A549 (cell line): ENCODE measurements at places on chromosomes 3 and 15.

- no peak for DNase-seq
Measured at GRCh38 chr15:37771465-37771864, 163.0 kb upstream of the TMCO5A start.

GRCh38 chr3:129424185-129424841 lies 4.1 kb downstream of the EFCAB12 start:
- peak; percentile 71 for DNase-seq

DNA sequence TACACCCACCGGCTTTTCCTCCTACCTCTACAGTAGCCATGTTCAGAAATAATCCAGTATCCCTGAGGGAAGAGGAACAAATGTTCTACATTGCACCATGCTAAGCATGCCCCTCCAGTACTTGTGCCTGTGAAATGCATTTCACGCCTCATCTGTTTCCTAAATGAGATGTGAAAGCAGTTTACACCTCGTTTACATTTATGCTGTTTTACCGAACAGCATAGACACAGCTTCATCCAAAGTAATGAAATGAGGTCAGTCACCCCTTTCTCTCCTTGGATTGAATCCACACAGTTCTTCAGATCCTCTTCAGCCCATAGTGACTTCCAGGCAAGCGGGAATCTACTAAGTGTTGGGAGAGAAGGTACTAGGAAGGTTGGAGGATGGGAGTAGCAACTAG lies 514.3 kb downstream of the PDCD6IP start:
- DNase-seq = no peak

- peak; percentile 57 for DNase-seq
Measured at GRCh38 chr15:88834211-88834812, 31.1 kb downstream of the ACAN start.

GRCh38 chr3:153373606-153374005 lies 211.6 kb downstream of the RAP2B start:
- DNase-seq = no peak

- DNase-seq = no peak
Measured at GRCh38 chr3:94614192-94614591, 551.3 kb downstream of the NSUN3 start.

- peak; percentile 84 for DNase-seq
Measured at GRCh38 chr3:184513276-184514170, 48.1 kb upstream of the EPHB3 start.

DNA sequence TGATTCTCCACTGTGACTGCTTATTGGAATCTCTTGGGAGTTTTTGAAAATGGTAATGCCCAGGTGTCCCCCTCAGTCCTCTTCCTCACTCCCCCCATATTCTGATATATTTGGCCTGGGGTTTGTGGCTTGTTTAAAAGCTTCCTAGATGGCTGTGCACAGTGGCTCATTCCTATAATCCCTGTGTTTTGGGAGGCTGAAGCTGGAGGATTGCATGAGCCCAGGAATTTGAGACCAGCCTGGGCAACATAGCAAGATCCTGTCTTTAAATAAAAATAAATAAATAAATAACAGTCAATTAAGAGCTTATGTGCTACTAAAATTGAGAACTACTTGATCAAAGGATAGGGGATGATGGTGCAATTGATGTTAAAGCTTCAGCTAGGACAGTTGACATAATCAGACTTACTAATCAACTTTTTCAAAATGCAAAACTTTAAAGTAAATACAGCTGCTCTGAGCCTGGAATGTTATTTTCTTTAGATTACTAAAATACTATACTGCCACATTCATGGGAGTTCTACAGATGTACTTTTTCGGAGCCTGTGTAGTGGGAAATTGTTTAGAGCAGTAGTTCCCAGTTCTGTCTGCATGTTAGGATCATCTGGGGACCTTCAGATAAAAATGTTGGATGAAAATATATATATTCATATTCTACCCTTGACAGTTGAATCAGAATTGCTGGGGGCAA lies 33.4 kb downstream of the ARIH1 start:
- no peak for DNase-seq

- no peak for DNase-seq
Measured at GRCh38 chr3:65810302-65810701, 228.4 kb downstream of the MAGI1 start.

GRCh38 chr3:148998297-148998696 lies 7.0 kb downstream of the GYG1 start:
- no peak for DNase-seq

DNA sequence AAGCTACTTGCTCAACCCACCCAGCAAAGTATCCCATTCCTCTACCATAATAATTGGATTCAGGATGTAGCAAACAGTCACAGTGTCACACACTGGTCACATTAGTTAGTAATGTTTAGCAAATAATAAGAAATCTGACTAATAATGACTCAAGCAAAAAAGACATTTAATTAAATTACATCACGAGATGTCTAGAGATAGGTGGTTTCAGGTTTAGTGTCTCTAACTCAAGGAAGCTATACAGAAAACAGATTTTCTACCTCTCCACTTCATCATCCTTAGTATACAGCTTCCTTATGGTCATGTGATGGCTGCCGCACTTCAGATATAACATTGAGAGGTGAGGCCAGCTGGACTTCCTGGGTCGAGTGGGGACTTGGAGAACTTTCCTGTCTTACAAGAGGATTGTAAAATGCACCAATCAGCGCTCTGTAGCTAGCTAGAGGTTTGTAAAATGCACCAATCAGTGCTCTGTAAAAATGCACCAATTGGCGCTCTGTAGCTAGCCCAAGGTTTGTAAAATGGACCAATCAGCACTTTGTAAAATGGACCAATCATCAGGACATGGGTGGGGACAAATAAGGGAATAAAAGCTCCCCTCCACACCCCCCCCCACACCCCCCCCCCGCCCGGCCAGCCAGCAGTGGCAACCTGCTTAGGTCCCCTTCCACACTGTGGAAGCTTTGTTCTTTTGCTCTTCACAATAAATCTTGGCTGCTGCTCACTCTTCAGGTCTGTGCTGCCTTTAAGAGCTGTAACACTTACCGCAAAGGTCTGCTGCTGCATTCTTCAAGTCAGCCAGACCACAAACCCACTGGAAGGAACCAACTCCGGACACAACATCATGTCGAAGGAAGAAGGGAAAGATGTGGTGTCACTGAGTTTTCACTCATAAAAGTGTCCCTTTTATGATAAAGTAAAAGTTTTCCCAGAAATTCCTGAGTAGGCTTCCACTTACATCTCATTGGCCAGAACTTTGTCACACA lies 24.9 kb upstream of the ARPIN start:
- DNase-seq = no peak

DNA sequence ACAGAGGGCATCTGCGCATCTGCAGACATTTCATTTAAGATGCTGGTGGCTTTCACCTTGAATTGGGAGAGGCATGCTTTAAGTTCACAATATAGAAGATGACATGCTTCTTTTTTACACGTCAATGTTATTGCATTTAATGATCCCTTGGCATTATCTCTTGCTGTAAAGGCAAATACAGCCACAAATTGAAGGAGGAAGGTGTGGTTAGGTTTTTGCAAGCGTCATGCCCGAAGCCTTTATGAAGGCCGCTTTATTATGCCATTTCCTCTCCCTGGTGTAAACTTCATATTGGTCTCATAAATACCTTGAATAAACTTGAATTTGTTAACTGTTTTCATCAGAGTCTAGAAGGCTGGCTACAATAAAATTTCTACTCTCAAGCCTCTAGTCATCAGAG lies 212.7 kb downstream of the PDZRN3 start:
- DNase-seq = no peak

DNA sequence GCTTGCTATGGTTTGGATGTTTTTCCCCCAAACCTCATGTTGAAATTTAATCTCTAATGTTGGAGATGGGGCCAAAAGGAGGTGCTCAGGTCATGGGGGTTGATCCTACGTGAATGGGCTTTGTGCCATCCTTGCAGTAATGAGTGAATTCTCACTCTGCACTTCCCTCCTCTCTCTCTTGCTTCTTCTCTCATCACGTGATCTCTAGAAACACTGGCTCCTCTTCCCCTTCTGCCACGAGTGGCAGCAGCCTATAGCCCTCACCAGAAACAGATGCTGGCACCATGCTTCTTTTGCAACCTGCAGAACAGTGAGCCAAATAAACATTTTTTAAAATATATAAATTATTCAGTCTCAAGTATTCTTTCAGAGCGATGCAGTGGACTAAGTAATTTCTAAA lies 13.3 kb upstream of the PLSCR1 start:
- DNase-seq = no peak

DNA sequence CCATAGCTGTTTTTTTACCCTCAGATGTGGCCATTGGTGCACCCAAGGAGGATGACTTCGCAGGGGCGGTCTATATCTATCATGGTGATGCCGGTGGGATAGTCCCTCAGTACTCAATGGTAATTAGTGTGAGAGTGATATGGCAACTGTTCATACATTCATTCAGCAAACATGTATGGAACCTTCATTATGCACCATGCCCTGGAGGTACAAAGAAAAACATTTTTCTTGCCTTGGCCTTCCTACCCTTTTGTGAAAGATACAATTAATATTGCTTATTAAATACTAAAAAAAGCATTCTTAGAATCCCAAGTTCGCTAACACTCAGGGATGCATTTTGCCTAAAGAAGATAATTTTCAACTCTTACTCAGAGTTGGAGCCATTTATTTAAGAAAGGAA lies 342.4 kb upstream of the CTDSPL start:
- no peak for DNase-seq

DNA sequence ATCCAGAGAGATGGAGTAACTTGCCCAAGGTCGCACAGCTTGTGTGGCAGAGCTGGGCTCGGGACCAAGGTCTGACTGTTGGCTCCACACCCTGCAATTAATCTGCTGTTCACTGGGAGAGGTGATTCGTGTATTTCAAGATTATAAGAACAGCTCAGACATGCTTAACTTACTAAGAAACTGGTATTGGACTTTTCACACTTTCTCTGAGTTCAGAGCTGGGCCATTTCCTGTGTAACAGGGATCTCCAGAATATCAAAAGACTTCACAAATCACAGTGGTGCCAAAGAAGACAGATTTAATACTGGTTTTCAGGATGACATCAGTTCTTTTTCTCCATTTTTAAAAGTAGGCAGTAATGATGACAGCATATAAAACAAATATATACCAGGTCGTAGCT lies 156.8 kb upstream of the UBE2E1 start:
- DNase-seq = no peak

DNA sequence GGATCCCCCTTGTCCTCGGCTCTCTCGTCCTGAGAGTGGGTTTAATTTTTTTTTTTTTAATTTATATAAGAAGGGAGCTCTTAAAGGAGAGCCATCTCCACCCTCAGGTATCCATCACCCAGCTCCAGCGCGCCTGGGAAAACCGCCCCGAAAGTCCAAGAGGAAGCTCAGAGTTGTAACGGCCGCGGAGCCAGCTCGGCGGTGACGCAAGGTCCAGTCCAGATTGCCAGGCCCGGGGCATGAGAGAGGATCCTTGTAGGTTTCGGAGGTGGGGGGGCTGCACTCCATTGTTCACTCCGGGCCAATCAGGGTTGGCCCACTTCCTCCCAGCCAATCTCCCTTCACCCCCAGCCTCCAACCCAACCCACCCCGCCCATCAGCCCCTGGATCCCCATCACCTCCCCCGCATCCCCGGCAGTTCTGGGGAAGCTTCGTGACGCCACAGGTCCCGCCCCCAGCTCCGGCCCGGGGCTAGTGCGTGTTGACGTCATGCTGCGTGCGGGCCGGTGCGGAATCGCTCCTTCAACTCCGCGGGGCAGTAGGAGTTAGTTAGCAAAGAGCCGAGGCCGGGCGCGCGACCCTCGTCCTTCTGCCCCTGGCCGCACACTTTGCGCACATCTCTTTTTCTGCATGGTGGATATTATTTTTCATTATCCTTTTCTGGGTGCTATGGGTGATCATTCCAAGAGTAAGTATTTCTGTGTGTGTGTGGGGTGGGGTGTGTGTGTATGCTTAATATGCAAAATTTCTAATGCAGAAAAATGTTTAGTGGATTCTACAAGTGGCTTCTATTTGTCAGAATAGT lies at the start of gene ISL2:
Gene ISL2 (plus strand): TSS at position 520 of the 805 bp plus-strand sequence. CDS start 111 bp downstream, at position 631.
- peak; percentile 100 for DNase-seq

GRCh38 chr3:127678611-127679533 lies 6.1 kb downstream of the ABTB1 start:
- no peak for DNase-seq

DNA sequence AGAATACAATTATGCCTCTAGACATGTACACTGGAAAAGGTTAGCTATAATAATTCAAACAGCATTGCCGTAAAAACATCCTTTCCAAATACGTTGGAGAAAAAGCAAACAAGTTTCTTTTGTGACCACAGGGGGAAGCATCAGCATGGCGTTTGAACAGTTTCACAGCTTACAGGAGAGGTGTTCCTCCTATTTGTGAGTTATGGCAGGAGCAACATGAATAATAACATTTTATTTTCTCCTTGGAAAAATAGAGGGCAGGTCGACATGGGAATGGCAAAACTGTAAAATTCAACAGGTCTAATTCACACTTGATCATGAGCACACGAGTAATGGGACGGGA lies 39.7 kb upstream of the GADL1 start:
- DNase-seq = peak; percentile 55

GRCh38 chr3:25151281-25151902 lies 276.7 kb upstream of the RARB start:
- no peak for DNase-seq

GRCh38 chr3:134307425-134307824 lies 56.8 kb upstream of the RYK start:
- no peak for DNase-seq

GRCh38 chr3:169288553-169288952 lies 375.0 kb downstream of the MECOM start:
- no peak for DNase-seq

DNA sequence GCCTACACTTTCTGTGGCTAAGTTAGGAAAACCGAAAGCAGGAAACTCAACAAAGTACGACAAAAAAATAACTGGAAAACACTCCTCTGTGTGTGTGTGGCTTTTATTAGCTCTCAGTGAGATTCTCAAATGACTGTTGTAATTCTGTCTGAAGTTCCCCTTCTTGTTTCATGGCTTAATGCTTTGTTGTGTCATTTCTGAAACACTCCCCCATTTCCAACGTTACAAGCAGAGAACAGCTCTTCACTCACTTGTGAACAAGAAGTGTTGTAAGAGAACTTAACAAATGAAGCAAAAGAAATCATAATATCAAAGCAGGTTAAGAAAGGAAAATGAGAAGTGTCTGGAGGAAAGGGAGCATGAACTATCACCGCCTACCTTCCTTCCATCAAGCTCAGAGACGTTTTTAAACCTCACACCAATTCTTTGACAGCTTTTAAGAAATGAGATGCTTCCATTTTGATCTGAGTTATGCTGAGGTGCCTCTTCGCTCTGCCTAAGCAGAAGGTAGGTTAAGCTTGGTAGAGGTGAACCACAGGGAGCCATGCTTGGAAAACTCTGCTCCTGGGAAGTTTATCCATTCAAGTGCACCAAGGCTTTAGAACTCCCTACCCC lies 12.4 kb upstream of the SEC62 start:
- no peak for DNase-seq

DNA sequence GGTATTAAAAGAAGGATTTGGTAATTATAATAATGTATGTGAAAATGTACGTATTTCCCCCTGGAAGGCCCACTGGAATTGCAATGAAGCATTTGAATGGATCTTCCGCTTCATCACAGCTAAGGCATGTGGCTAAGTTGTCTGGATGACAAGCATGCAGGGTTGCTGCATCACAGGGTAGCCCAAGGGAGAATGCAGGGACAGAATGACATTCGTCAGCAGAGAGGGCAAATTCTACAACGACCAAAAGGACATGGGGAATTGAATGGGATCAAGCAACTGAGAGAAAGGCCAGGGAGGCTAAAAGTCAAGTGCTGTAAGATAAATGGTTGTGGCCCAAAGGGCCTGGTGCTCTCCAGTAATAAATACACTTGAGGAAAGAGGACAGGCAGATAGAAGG lies 95.4 kb downstream of the ISL2 start:
- DNase-seq = no peak
